Regular cardiac myocyte (primary cell): ENCODE measurements at places on chromosomes 6 and 20. TPM values are rescaled to one million over a fixed set of nuclear protein-coding genes. Genes with fewer than 3 reads are reported as not detected.

Gene LY6G5B
- total RNA-seq, result 2.0 and 2.3 TPM in 2 replicates

Gene EYS
- under 0.01 TPM in 2 replicates for total RNA-seq

Gene C6orf52
- total RNA-seq, result 0.56 TPM in 1 of 2 replicates, not detected in the other

Gene RFX6
- not detected in 2 replicates for total RNA-seq

Gene NOX3
- not detected in 2 replicates for total RNA-seq

Gene ZSCAN16
- 1.5 and 3.1 TPM in 2 replicates for total RNA-seq

Gene NHSL1
- 6.2 and 9.2 TPM in 2 replicates for total RNA-seq

Gene MOG
- total RNA-seq, result not detected in 2 replicates
